Tibial nerve (tissue), 4 donors: ENCODE measurements at places on chromosomes 11 and 22.

GRCh38 chr11:111329306-111330204 is 31.2 kb downstream of the POU2AF3 start:
- no peak for DNase-seq

GRCh38 chr11:70663815-70664214 is 265.5 kb downstream of the CTTN start:
- DNase-seq = no peak

GRCh38 chr11:44305026-44305469 is 4.9 kb downstream of the ALX4 start:
- no peak for DNase-seq

DNA sequence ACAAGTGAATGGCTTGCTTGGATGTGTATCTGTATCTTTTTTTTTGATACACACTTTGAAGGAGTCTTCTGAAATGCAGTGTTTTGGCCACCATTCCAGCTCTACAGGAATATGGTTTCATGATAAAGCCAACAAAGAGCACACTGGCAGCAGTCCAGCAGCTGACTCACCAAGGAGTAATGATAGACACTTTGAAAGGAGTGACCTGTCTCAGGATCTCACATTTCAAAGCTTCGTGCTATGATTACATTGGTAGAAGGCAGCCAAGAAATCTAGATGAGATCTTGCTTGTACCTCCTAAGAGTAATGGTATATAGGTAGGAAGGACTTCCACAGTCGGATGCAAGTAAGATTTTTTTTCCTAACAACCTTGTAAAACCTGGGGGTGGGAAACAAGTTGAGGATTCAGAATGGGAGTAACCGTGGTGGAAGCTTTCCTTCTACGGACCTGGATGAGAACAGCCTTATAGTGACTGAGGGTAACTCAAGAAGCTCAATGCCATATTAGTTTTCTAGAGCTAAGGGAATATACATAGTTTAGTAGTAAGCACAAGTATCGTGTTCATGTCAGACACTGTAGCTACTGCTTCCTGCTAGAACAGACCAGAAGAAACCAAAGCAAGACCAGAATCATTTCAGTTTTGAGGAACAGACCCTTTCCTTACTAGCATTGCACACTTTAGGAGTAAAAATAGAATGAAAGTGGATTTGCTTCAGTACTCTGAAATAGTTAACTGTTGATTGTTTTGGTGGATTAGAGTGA is 25.0 kb downstream of the MTMR3 start:
- DNase-seq = peak; percentile 46

DNA sequence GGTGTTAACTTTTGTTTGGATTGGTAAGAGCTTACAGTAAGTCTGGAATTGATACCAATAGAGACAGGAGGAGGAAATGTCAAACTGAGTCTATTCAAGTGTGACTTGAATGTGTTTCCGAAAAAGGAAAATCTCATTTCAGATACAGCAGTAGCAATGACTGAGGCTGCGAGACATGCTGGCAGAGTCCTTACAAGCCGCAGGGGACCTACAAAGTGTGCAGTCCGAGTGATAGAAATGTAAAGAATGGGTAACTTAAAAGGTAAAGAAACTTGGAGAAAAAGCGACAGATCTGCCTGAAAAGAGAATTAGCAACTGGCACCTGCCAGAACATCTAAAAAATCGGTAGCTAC is 444 bp downstream of the CWF19L2 start:
- DNase-seq = no peak

GRCh38 chr11:88016392-88017170 is 158.7 kb downstream of the RAB38 start:
- peak; percentile 58 for DNase-seq

DNA sequence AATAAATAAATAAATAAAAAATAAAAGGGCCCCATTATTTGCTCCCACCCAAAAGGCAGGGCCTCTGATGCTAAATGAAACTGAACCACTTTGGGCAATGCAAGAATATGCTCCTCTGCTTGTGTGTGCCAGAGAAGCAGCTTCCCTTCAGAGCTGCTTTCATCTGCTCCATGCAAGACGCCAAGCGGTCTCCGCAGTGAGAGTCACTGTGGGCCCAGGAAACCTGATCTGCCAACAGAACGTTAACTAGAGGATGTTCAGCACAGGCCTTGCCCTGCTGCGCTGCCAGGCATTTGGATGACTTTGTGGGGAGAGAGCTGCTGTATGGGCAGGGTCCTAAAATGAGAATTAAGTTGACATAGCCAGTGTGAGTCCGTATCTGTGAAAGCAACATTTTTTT is 43.7 kb upstream of the APOA1 start:
- DNase-seq = no peak

GRCh38 chr22:36277482-36278291 is 24.8 kb downstream of the APOL1 start:
- DNase-seq = peak; percentile 23

DNA sequence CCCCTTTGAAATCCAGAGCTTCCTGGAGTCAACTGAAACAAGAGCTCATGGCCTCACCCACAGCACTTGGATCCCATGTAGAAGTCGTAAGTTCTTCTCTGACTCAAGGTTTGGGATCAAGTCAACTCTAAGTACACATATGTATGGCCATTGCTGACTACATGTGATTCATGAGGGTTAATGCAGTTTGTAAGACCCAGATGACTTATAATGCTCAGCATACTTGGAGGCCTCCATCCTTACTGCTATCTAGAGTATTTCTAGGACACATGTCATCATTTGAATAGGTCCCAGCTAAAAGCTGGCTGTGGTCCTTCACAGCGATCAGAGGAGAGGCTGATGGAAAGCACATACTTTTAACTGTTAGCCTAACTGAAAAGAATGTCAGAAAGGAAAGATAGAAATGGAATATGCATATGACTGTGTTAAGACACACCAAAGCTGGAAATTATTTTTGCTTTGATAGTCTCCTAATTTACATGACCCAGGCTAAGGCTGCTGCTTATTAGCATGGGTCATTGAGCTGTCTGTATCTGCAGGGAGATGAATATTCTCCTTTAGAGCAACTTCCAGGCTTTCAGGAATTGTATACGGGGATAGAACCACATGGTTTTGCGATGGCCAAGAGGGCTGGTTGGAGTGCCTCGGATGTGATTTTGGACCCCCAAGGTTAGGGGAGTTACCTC is 76.3 kb downstream of the NTM start:
- DNase-seq = no peak

DNA sequence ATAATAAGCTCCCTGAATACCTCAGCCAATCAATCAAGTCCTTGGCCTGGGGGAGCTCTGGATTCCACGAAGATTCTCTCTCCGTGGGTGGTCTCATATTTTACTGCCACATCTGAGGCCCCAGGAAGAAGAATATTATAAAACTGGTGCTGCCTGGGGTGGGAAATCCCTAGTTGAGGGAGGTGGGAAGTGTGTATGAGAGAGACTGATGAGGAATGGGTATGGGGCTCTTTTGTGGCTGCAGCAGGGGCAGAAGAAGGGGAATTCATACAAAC is 71.5 kb downstream of the SYN3 start:
- DNase-seq = no peak

DNA sequence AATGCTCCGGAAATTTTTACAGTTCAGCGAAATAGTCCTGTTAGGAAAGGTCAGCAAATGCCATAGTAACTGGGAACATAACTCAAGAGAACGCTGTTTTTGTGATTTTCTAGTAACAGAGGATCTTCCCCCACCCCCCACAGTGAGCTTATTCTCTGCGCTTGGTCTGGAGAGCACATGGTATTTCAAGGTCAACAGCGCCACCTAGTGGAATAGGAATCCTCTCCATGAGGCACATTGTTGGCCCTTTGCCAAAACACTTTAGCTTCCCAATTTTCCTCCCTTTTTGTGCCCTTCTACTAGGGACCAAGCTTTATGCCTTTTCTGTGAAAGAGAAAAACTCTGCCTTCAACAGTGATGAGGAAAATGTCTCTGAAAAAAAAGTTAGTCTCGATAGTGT is 13.2 kb upstream of the OR4C12 start:
- peak; percentile 27 for DNase-seq

GRCh38 chr11:66981976-66982578 is 7.0 kb downstream of the C11orf86 start:
- peak; percentile 83 for DNase-seq

GRCh38 chr11:111949519-111950426 is 12.6 kb downstream of the DIXDC1 start:
- no peak for DNase-seq

DNA sequence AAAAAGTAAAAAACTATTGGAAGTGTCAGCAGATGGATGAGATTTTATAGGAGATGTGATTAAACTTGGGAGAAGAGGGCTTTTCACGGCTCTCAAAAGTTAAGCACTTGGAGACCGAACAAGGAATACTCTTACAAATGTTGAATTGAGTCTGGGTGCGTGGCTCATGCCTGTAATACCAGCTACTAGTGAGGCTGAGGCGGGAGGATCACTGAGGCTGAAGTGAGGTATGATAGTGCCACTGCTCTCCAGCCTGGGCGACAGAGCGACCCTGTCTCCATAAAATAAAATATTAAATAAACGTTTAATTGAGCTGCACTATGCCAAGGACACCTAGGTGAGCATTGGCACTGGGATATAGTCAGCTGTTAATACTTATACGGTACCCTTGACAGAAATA is 1.9 kb downstream of the CEP57 start:
- no peak for DNase-seq

GRCh38 chr11:87022738-87023137 is 15.0 kb upstream of the TMEM135 start:
- DNase-seq = no peak

DNA sequence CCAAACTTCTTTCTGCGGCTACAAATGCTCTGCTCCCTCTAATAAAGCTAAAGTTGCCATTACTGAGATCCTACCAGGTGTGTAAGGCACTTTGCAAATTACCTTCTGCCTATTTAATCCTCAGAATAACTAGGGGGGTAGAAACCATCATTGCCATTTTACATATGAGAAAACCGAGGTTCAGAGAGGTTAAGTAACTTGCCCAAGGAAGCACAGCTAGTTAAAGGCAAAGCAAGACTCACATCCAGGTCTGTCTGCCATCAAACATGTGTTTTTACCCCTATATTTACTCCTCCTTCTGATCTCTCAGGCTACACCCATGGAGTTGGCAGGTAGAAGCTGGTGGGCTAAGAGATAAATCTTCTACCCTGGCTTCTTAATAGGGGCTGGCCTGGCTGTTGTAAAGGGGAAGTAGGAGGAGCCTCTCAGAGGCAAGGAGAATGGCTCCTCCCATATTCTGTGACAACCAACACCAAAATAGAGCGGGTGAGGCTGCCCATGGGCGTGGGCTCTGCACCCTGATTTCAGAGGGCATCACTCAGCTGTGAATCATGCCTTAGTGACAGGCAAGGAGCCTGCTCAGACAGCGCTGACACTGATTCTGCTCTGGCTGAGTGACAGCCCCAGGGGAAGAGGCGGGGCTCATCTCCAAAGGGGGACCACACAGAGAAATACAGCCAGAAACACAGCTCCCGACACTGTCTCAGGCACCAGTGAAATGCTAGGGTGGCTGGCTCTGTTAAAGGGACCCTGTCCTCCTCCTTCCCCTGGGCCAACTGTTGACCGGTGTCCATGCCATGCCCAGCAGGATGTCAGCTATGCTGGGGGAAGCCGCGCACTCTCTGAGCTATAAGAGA is 106.8 kb downstream of the ABTB2 start:
- no peak for DNase-seq

DNA sequence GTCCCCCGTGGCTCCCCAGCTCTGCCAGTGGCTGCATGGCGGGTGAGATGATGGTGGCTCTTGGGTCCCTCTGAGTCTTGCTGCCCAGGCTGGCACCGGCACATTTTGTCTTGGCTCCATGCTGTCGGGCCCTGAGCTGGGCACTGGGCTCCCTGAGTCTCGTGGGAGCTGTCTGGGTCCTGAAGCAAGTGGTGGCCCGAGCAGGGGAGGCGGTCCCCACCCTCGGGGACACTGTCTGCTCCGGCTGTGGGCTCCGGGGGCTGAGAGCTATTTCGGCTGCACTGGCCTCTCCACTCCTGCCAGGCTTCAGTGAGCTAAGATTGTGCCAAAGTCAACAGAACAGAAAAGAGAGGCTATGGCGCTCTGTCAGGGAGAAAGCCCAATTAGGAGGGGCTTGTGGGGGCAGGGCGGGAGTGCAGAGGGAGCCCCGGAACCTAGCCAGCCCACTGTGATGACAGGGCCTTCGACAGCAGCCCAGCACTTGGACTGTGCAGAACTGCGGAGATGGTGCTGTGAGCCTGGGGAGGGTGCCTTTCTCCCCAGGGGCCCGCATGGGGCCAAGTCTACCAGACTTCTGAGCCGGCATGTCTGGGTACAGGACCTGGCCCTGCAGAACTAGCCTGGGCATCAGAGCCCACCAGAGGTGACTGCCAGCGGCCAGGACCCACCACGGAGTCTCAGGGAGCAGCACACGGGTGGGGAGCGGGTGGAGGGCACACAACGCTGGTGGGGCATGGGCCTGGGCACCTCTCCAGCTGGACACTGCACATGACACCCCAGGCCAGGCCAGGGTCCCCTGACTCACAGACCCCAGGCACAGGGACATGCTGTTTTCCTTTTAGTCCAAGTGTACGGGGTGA is 38.0 kb downstream of the RTN4R start:
- DNase-seq = no peak

- no peak for DNase-seq
Observed at GRCh38 chr11:74647404-74647803, 55.0 kb downstream of the POLD3 start.

DNA sequence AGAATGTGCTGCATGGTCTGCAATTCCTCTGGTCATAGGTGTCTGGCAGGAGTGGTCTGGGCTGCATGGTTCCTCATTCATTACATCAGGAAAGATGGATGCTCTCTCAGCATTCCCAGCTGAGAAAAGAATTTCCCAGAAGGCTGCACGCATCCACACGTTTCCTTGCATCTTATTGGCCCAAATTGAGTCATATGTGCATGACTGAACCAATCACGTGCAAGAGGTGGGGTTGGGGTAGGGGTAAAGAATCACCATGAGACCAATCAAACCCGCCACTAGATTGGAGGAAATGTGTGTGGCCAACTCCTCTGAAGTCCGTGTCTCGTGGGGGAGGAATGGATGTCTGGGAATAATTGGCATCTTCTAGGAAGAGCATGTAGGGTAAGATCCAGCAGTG is 28.8 kb downstream of the TST start:
- no peak for DNase-seq

- DNase-seq = peak; percentile 47
Observed at GRCh38 chr22:33971561-33971961, 51.3 kb upstream of the LARGE1 start.

DNA sequence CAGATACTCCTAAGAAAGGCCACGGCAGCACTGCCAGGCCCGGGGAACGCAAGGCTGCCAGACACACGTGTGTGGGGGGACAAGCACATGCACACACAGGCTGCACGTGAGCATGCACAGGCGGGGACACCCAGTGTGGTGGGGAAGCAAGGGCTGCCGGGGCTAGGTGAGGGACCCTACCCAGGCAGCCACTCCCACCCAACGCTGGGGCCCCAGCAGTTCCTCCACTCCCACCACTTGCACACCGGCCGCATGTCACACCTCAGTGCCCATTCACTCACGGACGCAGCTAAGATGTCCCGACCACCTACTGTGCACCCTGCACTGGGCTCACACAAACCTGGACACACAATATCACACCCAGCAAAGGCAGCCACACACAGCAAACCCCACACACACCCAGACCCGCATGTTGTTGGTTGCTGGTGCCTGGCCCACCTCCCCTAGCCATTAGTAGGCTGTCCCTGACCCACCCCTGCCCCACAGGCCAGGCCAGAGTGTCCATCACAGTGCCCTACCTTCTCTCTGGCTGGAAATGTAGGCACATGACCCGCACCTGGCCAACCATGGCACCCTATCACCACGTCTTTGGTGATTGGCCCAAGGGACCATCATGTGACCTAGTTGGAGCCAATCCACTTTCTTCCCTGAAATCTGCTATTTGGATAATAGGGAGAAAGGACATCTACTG is 8.8 kb downstream of the SSTR3 start:
- no peak for DNase-seq
